NCI-H2029 treated with DMSO at 0.1 percent for 48 hours (cell line): ENCODE measurements at places on chromosomes 16 and 17.

- DNase-seq: no peak
These were observed 171.7 kb upstream of the ASIC2 start for GRCh38 chr17:33464669-33465280.

- DNase-seq: no peak
These were observed 78.3 kb downstream of the RMI2 start for GRCh38 chr16:11423315-11424117.

- no peak for DNase-seq
These were observed 268.5 kb upstream of the EEF2KMT start for GRCh38 chr16:5366126-5366525.

GRCh38 chr16:86556576-86556975, 1.5 kb upstream of the MTHFSD start:
- no peak for DNase-seq

- no peak for DNase-seq
These were observed 8.4 kb upstream of the CYLD start for GRCh38 chr16:50733468-50733867.

GRCh38 chr17:45112559-45113423, 19.5 kb downstream of the PLCD3 start:
- no peak for DNase-seq

DNA sequence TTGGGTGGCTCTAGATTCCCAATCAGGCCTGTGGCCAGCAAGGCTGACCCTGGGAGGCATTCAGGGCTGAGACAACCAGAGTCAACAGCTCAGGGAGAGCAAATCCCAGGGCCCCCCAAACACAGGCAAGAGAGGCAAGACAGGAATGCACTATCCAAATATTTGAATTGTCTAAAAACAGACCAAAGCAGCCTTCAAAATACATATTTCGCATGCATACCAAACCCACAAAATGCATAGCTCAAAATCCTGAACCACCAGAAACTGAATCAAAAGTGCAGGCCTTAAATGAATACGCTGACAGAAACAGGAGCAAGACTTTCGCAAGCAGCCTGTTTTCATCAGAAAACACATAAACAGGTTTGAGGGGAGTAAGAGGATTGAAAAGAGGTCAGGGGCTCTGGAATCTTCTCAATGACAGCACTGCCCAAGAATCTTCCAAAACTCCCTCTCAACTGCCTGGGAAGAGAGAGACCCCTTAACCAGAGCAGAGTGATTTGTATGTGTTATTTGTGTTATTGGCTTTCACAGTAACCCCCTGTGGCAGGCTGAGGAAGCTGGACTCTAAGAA, 213.6 kb upstream of the CDH5 start:
- no peak for DNase-seq

DNA sequence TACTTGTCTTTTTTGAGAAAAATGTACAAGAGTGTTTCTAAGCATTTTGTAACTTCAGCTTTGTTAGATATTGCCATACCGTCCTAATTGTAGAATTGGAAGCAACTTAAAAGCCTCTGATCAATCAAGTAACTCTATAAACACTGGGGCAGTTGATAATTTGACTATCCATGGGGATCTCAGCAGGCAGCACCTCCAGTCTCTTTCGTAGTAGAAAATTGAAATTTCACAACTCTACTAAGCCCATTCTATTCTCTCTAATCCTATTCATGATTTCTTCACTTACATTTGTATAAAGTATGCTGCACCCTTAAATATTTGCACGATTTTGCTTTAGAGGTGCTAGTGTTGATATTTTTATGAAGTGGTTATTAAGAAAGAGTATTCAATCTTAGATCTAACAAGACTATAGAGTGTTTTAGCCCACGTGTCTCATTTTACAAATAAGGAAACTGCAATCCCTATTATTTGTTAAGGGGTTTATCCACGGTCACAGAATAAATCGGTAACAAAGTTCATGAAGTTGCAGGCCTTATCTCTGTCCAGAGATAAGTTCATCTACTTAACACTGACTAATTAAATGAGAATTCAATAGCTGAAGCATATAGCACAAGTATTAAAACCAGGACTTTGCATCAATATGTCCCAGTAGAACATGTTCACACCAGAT, 10.9 kb downstream of the ABCA6 start:
- no peak for DNase-seq

- DNase-seq: no peak
These were observed 40.1 kb upstream of the RPL38 start for GRCh38 chr17:74163271-74163821.

GRCh38 chr16:55717326-55717725, 61.5 kb downstream of the SLC6A2 start:
- DNase-seq: no peak

GRCh38 chr16:77637940-77638339, 84.4 kb upstream of the NUDT7 start:
- DNase-seq: no peak

DNA sequence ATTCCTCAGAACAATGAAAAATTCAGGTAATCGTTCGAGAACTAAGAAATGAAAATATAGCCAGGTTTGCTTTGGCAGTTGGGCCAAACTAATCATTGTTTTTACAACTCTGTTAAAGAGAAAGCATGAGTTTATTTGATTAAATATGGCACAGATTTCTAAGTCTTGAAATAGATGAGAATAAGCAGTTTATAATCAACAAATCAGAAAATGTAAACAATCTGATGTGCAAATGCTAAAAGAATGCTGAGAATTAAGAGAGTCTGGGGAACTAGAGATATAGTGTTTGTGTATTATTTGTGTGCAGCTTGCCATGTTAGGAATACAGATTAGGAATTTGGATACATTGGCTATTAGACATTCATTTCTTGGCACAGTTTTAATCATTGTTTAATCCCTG, 212.5 kb downstream of the TANC2 start:
- no peak for DNase-seq

GRCh38 chr17:41835800-41836549, at the start of gene NT5C3B:
TSS of gene NT5C3B (minus strand) at chr17:41836232. CDS start at chr17:41836193, 39 bp downstream.
- no peak for DNase-seq

GRCh38 chr17:14381606-14382005, 80.7 kb downstream of the HS3ST3B1 start:
- DNase-seq: no peak

GRCh38 chr17:46770818-46771560, 47.5 kb downstream of the WNT3 start:
- DNase-seq: no peak

DNA sequence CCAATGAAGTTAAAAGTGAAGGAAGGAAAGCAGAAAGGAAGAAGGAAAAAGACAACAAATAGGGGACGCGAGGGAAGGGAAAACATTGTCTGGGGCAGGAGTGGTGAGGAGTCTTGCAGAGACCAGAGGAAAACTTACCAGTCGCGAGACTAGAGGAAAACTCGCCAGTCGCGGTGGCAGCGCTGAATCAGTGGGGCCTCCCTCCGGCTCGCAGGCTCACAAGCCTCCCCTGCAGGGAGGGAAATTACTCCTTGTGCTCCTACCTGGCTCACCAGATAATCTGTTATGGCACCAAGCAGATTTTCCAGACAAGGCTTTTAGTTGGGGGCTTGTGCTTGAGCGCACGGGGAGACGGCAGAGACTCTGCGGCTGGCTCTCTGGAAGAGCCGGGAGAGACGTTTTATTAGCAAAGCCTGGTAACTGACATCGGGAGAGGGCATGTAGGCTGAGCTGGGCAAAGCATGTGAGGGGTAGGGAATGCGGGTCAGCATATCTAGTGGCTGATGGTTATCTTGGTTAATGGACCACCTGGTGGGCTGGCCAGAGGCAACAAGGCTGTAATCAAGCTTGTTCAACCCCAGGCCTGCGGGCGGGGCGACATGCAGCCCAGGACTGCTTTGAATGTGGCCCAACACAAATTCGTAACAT, 37.1 kb downstream of the LCMT1 start:
- no peak for DNase-seq

DNA sequence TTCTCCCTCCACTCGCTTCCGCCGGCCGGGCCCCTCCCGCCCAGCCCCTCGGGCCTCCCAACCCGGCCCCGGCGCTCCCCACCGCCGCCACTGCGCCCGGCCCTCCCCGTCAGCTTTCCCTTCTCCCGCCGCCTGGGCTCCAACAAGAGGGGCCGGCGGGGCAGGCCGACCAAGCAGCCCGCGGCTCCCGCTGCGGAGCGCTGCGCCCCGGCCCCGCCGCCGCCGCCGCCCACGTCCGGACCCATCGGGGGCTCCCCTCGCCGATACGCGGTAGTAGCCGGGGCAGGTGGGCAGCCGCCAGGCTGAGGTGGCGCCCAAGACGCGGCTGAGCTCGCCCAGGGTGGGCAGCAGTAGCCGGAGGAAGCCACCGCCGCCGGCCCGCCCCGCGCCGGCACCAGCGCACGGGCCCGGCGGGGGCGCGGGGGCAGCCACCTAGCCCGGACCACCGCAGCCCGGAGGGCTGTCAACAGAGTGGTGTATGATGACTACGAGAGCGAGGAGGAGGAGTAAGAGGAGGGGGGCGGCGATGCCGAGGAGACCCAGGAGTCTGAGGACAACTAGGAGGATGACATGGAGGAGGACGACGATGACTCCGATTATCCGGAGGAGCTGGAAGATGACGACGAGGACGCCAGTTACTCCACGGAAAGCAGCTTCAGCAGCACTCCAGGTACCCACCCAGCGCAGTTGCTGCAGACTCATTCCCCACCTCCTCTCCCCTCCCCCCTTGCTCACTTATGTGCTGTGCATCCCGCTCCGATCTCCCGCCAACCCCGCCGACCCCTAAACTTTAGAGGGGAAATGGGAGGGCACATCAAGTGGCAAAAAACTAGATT, 498 bp downstream of the LRRC37B start:
- no peak for DNase-seq

GRCh38 chr17:64270885-64271284, 7.8 kb upstream of the TEX2 start:
- no peak for DNase-seq

DNA sequence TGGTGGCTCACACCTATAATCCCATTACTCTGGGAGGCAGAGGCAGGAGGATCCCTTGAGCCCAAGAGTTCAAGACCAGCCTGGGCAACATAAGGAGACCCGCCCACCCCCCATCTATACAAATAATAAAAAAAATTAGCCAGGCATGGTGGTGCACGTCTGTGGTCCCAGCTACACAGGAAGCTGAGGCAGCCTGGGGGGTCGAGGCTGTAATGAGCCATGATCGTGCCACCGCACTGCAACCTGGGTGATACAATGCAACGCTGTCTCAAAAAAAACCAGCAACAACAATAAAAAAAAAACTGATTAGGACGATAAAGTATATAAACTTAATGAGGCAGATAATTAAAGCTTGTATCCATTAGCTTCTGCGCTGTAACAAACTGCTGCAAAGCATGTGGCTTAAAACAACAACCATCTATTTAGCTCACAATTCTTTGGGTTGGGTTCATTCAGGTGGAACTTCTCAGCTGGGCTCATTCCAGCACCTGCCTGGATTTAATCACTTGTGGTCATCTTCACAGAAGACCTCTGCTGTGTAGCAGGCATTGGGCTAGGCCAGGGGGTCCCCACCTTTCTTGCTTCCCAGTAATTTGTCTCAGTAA, 45.8 kb downstream of the LCMT1 start:
- no peak for DNase-seq

- no peak for DNase-seq
These were observed 15.0 kb downstream of the CNEP1R1 start for GRCh38 chr16:50040018-50040417.

- no peak for DNase-seq
These were observed 33.7 kb downstream of the IST1 start for GRCh38 chr16:71929048-71929447.

- no peak for DNase-seq
These were observed 9.0 kb downstream of the NOG start for GRCh38 chr17:56602292-56603130.

DNA sequence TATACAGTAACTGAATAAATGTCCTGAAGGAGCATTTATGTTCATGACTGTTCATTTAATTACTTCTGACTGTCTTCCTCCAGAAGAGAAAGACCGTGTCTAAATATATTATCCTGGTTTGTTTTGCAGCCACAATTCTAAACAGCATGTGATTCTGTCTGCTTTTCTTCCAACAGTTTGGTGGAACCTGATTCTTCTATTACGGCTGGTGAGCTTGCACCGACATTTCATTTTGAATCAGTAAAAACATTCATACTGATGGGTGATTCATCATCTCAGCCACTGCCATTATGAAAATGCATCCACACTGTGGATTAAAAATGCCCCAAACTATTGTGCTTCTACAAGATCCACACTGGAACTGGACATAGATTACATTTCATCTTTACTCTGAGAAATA, 16.9 kb downstream of the KNOP1 start:
- DNase-seq: no peak

DNA sequence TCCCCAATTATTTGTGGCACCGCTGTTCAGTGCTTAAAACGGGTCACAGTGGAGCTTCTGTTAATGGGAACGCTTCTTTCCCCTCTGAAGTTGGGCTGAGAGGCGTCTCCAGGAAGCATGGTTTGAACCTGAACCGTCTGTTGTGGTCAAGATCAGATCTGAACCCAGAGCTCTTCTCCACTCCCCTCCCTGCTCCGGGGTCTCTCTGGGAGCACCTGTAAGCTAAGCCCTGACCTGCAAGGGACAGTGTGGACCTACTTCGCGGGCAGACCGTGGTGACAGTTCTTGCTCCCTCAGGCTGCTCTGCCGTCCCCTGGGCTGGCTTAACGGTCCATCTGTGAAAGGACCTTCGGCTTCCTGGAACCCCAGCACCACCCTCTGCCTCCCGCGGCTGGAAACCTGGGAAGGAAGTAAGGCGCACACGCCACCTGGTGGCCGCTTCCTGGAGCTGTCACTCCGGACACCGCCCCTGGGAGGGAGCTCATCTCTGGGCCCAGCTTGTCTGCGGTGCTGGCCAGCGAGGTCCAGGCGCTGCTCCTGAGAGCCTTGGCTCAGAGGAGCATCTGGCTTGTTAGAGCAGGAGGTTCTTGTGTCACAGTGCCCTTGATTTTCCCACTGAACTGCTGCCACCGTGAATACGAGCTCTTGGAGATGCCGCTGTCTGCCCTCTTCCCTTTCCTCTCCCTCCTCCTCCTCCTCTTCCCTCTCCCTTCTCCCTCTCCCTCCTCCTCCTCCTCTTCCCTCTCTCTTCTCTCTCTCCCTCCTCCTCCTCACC, 518.5 kb upstream of the EEF2KMT start:
- DNase-seq: peak; percentile 43

GRCh38 chr16:11597235-11598095, 10.7 kb upstream of the LITAF start:
- DNase-seq: no peak

DNA sequence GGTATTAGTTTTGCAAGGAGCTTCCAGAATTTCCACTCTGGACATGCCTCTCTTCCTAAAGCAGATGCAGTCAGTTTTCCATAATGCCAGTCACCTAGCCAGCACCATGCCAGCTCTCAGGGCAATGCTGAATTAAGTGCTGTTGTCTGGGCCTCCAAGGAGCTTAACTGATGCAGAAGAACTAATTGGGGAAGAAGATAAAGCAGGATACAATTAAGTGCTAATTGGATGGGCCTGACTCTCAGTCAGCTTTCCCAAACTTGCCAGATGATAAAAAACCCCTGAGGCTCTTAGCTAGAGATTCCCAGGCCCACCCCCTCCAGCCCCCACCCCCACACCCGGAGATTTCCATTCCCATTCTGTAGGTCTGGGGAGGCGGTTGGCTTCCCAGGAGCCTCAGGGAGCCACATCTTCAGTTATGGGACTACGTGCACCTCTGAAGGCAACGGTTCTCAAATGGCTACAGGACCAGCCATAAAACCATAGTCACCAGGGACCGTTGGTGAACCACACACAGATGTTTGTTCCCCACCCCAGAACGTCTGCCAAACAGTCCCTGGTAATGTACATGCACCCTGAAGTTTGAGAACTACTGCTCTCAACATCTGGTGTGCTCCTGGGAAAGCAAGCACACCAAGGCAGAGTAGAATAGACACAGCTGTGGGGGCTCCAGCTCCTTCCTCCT, 499.1 kb upstream of the CDH5 start:
- DNase-seq: no peak
